ENCODE measurements at places on chromosomes 1 and 21.

DNA sequence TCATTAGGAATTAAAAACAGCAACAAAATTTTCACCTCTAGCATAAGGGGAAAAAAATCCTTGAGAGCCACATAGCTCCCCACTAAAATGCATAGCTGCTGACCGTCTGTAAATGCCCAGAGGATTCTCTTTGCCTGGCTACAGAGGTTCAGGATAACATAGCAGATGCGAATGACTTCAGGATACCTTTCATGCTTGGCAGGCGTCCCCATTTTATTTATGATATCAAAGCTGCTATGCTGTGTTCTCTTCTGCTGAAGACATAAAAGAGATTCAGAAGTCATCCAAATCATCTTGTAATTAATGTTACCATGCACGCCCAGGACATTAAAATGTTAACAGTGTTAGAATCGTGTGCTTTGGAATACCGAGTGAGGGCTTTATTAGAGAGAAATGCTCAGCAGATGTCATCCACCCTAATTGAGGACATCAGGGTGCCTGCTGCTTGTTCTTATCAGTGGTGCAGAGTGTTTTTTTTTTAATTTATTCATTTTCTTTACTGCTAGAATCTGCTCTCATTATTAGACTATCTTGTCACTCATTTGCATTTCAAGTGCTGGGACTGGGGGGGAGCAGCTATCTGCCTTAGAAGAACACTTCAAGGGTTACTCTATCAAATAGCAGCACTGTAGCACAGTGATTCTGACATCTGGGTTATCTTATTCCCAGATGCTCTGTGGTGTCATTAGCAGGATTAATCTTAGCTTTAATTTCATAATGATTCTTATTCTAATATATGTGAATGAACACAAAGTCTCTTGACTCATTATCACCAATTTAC is 139.5 kb downstream of the ZNF326 start:
- DNase-seq: no peak

GRCh38 chr1:192668409-192668983 is 32.5 kb downstream of the RGS13 start:
- DNase-seq: no peak

DNA sequence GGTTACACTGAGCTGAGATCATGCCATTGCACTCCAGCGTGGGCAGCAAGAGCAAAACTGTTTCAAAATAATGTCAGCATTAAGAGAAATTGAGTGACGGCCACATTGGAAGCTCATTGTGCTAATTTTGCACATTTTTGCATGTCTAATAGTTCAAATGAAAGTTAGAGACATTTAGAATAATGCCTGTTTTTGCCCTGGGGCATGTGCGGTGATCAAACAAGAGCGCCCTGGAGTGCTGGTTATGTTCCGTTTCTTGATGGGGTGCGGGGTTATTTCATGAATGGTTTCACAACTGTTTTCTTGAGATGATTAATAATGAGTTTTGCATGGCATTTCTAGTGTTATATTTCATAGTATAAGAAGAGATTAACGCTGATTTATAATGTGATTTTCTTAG is 13.1 kb downstream of the OR2T11 start:
- no peak for DNase-seq

DNA sequence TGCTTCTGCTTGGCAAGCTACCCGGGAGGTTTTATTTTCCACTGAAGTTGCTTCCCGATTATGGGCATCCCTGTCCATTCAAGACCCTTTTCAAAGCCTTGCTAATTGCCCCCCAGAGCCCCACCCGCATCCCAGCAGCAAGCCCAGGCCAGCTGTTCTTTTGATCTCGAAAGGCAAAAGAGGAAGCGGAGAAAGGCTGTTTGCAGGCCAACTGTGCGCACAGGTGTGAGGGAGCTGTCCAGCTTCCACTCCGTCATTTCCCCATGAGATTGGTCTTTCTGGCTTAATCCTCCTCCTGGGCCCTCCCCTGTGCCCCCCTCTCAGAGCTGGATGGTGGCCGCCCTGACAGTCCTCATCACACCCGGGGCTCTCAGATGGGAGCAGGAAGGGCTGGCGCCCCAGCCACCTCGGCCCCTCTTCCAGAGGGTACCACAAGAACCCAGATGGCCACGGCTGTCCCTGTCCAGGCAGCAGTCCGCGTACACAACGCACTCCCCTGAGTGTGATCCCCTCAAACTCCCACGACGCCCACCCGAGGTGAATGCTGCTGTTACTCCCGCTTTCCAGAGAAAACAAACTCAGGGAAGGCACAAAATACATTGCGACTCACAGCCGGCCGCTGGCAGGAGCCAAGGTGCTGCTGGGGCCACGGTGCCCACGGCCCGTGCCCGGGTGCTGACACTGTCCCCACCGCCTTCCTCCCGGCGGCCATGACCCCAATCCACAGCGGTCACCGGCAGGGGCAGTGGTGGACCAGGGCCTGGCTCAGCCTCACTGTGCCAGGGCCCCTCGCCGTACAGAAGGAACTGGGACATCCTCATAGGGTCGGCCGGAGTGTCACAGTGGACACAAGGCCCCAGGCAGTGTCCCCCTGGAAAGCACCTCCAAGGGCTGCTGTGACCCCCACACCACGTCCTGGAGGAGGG is 121.9 kb downstream of the CRYAA start:
- no peak for DNase-seq

- no peak for DNase-seq
Observed at GRCh38 chr1:78291872-78292271, 198.9 kb upstream of the PTGFR start.

DNA sequence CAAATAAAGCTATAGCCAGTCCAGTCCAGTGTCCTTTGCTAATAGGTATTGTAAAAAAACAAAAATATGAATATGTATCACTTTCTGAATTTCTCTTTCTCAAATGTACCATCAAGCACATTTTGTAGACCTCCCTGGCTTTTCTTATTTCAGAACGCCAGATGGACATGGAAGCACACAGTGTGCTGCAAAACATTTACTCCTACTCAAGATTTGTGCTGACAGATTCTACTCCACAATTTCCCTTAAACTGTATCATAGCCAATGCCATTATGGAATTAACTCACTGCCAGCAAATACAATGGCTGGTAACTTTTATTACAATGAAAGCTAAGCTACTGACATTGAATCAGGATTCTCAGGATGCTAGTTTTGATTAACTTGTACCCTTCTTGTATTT is 30.8 kb upstream of the PLPPR4 start:
- no peak for DNase-seq

- no peak for DNase-seq
Observed at GRCh38 chr21:15617964-15618363, 111.8 kb upstream of the USP25 start.

GRCh38 chr1:231734417-231734816 is 107.8 kb downstream of the DISC1 start:
- no peak for DNase-seq

DNA sequence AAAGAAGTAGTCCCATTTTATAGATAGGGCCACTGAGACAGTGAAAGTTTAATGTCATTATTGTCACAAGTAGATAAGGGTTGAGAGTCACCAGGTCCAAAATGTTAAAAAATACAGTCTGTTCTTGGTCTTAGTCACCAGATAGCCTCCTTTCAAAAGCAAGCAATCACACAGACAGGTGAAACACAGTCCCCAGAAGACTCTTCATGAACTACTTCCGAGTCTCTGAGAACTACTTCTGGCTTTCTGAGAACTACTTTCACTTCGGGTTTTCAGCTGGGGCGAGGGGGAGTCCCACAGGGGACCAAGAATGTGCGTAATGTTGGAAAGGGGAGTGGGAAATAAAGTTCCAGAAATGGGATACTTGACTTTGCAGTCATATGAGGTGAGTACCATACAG is 143.2 kb downstream of the HHIPL2 start:
- DNase-seq: no peak

GRCh38 chr1:70017770-70018169 is 187.6 kb downstream of the LRRC40 start:
- DNase-seq: no peak

DNA sequence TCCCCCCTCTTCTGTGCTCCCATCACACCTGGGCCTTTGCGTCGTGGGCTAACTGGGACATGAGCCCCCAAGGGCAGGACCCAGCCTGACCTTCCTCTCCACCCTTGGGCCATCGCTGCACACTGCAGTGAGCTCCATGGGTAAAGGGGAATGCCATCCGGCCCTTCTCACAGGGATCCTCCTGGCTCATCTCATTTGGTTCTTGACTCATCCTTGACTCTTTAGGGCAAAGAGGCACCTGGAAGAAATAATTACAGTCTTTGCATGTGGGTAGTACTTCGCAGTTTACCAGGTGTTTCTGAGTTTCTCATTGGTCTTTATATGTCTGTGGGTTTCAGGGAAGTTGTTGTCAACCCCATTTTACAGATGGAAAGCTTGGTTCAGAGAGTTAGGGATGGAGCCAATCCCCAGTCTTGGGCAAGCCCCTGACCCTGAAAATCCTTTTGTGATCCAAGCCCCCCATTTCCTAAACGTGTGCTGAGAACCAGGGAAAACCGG is 59.3 kb upstream of the ID3 start:
- no peak for DNase-seq

DNA sequence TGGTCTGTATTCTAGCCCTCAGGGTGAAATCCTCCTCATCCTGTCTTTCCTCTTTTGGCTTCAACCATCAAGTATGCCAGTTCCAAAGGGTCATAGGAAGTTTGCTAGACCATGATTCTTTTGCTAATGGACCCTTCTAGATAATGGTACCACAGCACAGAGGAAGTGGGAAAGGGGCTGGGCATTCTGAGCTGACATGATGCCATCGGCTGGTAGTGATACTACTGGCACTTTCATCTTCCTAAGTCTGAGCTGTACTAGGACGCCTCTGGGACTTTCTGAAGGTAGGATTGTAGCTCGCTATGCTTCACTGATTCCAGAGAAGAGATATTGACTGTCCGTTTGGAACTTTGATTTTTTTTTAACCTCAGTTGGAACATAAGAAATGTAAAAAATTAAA is 11.4 kb downstream of the FASLG start:
- DNase-seq: no peak

DNA sequence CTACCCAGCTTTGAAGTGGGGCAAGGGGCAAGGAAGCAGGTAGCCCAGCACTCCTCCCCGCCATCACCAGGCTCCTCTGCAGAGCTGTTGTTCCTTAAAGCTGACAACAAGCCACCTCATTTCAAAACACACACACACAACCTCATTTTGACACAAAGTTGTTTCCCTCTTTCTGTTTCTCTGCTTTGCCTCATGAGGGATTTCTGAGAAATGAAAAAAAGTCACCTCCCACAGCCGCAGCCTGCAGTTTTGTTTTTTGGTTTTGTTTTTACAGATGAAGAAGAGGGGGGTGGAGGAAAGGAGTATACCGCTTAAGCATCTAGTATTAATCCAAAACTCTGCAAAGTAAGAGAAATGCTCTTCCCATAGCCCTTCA is 12.1 kb downstream of the MCL1 start:
- DNase-seq: no peak

DNA sequence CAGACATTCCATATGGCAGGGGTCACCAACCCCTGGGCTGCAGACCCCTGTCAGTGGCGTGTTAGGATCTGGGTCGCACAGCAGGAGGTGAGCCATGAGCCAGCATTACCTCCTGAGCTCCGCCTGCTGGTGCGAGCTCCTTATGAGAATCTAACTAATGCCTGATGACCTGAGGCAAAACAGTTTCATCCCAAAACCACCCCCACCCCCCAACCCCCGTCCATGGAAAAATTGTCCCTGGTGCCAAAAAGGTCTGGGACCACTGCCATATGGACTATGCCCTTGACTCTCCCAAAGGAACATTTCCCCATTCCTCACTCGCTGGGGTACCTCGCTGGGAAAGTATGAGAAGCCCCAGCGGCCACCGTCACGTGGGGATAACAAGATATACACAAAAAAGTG is 6.4 kb upstream of the CPT2 start:
- no peak for DNase-seq

DNA sequence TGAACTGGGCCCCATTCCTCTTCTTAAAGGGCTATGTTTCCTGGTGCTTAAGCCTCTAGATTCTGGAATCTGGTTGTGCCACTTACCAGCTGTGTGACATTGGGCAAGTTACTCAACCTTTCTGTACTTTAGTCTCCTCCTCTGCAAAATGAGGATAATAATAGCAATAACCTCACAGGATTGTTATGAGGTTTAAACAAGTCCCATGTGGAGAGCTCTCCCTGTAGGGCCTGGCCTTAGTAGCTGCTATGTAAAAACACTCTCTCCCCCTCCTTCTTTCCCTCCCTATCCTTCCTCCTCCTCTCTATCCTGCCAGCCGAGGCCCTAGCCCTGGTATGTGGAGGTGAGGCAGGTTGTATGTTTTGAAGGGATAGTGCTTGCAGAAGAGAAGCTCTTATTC is 8.2 kb upstream of the PEAR1 start:
- no peak for DNase-seq

DNA sequence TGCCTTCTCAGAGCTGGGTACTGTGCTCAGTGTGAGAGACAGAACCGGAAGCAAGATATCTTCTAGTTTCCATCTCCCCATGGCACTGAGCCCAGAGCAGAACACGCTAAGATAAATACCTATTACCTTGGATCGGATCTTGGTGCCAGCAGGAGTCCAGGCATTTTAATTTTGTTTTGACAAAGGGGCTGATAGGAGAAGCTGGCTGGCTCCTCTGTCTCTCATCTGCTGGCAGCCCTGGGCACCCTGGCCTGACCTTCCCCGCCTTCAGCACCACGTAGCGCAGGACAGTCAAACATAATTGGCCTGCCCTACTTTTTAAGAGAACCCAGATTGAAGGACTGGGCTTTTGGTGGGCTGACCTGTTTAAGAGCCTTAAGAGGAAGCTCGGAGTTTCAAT is 160.7 kb upstream of the KLHDC7A start:
- DNase-seq: no peak

DNA sequence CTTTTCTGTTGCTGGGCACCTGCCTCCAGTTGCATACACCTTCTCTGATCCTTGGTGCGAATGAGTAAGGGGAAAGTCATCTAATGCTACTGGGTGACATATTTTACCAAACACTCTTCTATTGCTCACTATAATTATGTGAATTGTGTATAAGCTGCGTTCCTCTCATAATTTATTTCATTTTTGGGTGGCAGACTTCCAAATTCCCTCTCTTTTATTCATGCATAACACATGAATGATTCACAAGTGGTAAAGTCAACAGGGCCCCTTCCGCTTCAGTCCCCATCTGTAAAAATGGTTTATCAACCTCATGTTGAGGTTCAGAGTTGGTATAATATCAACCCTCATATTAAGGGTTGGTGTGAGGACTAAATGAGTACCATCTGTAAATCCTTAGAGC is 3.2 kb upstream of the QSOX1 start:
- no peak for DNase-seq

DNA sequence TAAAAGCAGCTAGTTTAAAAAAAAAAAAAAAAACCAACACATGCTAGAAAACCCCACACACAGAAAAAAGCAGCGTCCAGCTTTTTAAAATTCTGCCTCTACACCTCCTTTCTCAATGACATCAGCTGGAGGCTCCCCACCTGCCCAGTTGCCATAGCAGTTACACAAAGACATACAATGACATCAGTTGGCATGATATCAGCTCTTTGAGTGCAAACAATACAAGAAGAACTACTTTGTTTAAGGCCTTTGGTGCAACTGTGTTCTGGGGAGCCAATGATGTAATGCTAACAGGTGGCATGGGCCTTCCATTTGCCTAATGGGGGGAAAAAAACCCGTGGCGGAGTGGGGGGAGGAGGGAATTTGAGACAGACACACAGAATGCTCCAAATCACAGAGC is 32.9 kb downstream of the DUSP10 start:
- DNase-seq: peak; percentile 28

GRCh38 chr1:16170283-16170673 is 14.4 kb upstream of the EPHA2 start:
- DNase-seq: no peak

- DNase-seq: no peak
Observed at GRCh38 chr1:53585565-53585964, 126.4 kb downstream of the DMRTB1 start.

- DNase-seq: no peak
Observed at GRCh38 chr1:43648221-43648847, 1.6 kb upstream of the KDM4A start.
